ENCODE measurements at places on chromosomes 3 and 15.

DNA sequence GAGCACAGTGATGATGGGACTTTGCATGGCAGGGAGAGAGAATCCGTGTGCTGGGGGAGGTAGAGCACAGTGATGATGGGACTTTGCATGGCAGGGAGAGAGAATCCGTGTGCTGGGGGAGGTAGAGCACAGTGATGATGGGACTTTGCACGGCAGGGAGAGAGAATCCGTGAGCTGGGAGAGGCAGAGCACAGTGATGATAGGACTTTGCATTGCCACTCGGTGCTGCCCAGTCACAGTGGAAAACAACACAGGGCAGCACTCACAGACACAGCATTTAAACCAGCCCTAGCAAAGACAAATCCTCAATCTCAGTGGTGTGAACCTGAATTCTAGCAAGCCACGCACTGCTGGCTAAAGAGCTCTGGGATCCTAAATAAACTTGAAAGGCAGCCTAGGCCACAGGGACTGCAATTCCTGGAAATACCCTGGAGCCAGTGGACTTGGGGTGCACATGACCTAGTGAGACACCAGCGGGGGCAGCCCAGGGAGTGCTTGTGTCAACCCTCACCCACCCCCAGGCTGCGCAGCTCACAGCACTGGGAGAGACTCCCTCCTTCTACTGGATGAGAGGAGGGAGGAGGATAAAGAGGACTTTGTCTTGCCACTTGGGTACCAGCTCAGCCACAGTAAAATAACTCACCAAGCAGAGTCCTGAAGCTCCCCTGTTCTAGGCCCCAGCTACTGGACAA lies 23.4 kb upstream of the TNK2 start:
- no peak for DNase-seq

GRCh38 chr3:27022096-27022761 lies 347.0 kb downstream of the NEK10 start:
- DNase-seq = no peak

DNA sequence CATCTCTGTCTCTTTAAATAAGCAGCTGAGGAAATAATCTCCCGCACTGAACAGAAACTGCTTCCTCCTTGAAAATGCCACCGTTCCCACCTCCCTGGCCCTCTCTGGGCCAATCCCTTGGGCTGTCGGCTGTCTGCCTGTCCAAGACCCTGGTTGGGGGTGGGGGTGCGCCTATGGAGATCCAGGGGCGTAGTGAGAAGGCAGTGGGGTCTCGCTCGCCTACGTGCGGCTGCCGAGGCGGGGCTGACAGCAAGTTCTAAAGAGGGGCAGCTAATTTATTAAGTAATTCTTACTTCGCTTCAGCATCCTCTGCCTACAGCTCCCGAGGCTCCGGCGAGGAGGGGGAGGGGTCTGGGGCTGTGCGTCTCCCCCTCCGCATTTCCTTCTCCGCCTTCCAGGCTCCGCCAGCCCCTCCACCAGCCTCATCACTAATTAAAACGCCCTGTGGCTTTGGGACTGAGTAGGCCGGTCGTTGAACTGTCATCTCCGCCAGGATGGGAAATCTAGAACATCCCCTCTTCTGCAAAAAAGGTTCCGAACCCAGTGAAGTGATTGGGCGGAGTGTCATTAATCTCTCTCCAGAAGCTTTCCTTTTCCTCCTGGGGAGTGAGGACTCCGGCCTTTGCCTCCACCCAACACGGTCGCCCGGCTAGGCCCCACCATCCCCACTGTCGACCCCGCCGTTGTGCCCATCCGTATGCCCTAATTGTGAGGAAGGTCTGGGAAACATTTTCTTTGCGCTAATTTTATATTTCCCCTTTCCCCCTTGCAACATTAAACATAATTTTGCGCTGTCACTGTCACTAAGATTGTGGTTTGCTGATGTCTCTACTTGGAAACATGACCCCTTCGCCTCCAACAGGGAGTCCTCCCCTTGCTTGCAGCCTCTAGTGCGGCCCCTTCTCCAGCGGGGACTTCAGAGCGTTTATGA lies 16.9 kb downstream of the NR2F2 start:
- no peak for DNase-seq

DNA sequence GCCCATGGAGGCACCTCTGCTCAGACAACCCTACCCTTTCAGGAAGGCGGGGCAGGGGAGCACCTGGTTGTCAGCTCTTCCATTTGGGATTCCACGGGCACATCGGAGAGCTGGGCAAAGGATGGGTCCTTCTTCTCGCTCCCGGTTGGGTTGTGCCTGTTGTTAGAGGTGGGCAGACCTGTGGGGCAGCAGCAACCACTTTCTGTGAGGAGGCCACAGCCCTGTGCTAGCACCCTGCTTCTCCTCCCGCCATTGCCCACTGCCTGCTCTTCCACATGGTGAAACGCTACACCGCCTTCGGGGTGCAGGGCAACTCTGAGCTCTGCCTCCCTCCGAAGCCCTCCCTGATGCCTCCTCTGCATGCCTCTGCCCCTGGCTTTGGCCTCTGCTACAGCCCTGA lies 7.0 kb upstream of the HHATL start:
- DNase-seq = no peak

- DNase-seq = no peak
Observed at GRCh38 chr3:124075753-124076152, 83.8 kb upstream of the ROPN1 start.

DNA sequence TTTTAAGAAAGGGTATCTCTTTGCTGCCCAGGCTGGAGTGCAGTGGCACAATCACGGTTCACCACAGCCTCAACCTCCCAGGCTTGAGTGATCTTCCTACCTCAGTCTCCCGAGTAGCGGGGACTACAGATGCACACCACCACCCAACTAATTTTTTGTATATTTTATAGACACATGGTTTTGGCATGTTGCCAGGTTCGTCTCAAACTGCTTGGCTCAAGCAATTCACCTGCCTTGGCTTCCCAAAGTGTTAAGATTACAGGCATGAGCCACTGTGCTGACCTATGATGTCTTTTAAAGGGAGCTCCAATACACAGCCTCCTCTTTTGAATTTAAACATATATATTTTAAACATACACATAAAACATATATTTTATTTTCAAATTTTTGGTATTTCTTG lies 60.9 kb downstream of the SLC9C1 start:
- DNase-seq = no peak

DNA sequence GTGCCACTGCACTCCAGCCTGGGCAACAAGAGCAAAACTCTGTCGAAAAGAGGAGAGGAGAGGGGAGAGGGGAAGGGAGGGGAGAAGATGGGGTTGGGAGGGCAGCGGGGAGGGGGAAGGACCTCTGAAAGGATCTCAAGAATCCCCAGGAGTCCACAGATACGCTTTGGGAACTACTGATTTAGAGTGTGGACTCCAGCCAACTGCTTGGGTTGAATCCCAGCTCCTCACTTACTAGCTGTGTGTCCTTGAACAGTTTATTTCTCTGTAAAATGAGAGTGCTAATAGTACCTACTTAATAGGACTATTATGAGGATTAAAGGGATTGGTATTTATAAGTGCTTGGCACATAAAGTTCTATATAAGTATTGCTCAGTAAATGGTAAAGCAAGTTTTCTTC lies 45.0 kb upstream of the FAH start:
- no peak for DNase-seq

GRCh38 chr3:126850370-126851085 lies 132.4 kb upstream of the PLXNA1 start:
- no peak for DNase-seq

- no peak for DNase-seq
Observed at GRCh38 chr15:89778861-89779260, 2.7 kb downstream of the MESP2 start.

GRCh38 chr3:121649645-121650044 lies 11.1 kb downstream of the HCLS1 start:
- DNase-seq = no peak

- DNase-seq = no peak
Observed at GRCh38 chr3:10674578-10674977, 141.4 kb upstream of the SLC6A11 start.

GRCh38 chr3:98406034-98406433 lies 15.6 kb downstream of the OR5K3 start:
- no peak for DNase-seq

DNA sequence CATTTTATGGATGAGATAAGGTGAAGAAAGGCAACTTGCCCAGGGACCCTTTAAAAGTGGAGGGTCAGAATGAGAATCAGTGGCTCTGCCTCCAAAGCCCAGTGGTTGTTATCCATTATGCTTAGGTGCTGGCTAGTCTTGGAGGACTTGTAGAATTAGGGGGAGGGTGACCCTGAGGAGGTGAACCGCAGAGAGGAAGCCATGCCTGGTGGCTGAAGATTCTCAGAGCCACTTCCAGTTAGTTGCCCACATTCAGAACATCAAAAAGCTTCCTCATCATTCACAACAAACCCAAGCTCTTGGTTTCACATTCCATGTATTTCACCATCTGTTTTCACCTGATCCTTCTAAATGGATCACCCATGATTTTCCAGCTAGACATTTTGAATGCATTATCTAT lies 11.2 kb downstream of the EBLN2 start:
- DNase-seq = no peak

GRCh38 chr3:151707216-151707615 lies 26.5 kb upstream of the AADACL2 start:
- DNase-seq = no peak

- DNase-seq = no peak
Observed at GRCh38 chr15:60799885-60800284, 320.9 kb upstream of the ICE2 start.

- DNase-seq = no peak
Observed at GRCh38 chr3:72784226-72784625, 64.0 kb downstream of the SHQ1 start.

DNA sequence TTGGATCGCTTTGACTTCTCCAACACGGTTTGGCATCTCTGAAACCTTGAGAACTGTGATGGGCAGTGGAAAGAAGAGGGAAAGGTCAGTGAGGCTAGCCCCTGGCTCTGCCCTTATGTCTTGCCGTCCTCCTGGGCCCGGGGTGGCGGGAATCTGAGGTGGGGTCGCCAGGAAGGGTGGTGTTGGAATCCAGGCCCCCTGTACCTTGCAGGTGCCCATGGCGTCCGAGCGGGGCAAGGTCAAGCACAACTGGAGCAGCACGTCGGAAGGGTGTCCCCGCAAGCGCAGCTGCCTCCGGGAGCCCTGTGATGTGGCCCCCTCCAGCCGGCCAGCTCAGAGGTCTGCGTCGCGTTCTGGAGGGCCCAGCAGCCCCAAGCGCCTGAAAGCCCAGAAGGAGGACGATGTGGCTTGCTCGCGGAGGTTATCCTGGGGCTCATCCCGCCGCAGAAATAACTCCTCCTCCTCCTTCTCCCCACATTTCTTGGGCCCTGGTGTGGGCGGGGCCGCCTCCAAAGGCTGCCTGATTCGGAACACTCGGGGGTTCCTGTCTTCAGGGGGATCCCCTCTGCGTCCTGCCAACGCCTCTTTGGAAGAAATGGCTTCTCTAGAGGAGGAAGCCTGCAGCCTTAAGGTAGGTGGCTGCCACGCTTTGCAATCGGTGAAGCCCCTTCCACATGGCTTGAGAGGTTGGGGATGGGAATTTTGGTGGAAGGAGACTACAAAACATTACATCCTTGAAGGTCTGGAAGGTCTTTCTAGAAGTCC lies 907 bp downstream of the TATDN2 start:
- peak; percentile 60 for DNase-seq

DNA sequence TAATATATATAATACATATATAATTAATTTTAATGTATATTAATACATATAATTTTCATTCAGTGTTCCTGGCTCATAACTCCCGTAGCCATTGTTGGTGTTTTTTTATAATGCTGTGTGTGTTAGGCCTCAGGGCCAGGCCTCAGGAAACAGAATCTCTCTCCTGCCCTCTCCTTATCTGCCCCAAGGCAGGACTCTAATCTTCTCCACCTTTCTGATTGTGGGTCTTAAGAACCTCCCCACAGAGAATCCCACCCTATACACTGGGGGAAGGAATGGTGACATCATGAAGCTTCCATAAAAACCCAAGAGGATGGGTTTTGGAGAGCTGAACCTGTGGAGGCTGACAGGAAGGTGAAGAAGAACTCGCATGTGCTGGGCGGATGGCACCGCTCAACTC lies 4.0 kb upstream of the FMN1 start:
- no peak for DNase-seq

GRCh38 chr3:190862209-190863118 lies at the start of gene GMNC:
Gene GMNC, minus strand, starts transcription at chr3:190862694. Its CDS starts 79 bp downstream, at chr3:190862615.
- DNase-seq = peak; percentile 19

- no peak for DNase-seq
Observed at GRCh38 chr15:73884159-73884558, 10.8 kb downstream of the TBC1D21 start.

DNA sequence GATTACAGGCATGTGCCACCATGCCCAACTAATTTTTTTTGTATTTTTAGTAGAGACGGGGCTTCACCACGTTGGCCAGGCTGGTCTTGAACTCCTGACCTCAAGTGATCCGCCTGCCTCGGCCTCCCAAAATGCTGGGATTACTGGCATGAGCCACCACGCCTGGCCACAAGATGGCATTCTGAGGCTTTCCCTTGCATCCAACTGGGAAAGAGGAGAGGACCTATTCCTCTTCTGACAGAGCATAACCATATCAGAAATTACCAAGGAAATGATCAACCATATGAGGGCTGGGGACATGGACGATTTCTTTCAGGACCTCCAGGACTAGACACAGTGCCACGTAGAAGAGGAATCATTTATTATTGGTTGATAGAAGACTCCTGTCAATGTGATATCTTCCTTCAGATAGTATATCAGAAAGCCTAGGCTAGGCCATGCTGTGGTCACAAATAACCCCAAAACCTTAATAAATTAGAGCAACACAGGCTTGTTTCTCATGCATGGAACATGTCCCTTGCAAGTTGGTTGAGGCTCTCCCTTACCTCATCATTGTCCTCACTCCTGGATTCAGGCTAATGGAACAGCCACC lies 372.3 kb upstream of the IL12A start:
- no peak for DNase-seq

DNA sequence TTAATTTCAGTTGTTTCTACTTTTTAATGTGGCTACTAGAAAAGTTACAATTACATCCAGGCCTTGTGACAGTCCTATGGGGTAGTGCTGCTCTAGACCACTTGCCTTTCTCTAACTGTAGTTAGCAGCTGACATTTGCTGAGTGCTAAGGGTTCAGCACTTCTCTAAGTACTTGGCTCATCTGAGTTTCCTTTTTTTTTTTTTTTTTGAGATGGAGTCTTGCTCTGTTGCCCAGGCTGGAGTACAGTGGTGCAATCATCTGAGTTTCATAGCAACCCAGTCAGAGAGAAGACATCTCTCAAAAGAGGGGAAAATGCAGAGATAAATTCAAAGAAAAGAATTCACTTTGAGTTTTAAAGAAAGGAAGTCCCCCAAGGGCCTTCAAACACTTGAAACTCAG lies 130.8 kb downstream of the MYLK start:
- DNase-seq = no peak

GRCh38 chr3:155585384-155585783 lies 159.5 kb downstream of the PLCH1 start:
- no peak for DNase-seq

Data from stimulated activated CD4-positive, alpha-beta T cell treated with anti-CD3 and anti-CD28 coated beads, Interleukin-12 subunit alpha, Interleukin-12 subunit beta, amount 100 ng/mL, for 4 hours (primary cell).